NCI-H1048 (cell line): ENCODE measurements at places on chromosomes 12 and 14.

DNA sequence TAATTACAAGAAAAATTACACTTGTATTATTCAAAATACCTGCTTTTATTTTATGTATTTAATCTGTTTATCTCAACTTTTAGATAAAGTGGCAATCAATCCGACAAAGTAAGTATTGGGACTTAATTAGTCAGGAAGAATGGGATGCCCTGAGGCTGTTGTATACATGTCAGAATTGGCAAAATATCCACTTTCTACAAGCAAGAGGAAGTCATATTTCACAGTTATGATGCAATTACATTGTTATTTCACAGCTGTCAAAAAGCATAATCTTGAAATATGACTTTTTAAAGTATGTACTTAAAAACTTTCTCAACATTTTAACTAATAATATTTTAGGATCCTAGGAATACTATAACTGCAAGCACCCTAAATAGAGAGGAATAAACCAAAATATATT lies 357.1 kb upstream of the MGAT4C start:
- no peak for DNase-seq

GRCh38 chr14:60981633-60982455 lies 799 bp downstream of the SLC38A6 start:
- no peak for DNase-seq

- DNase-seq: no peak
Observed at GRCh38 chr12:54251667-54252284, 28.1 kb downstream of the CBX5 start.

- no peak for DNase-seq
Observed at GRCh38 chr12:114508529-114509129, 102.7 kb upstream of the TBX5 start.

- DNase-seq: no peak
Observed at GRCh38 chr14:21924479-21924878, 250.9 kb upstream of the OR4E1 start.

DNA sequence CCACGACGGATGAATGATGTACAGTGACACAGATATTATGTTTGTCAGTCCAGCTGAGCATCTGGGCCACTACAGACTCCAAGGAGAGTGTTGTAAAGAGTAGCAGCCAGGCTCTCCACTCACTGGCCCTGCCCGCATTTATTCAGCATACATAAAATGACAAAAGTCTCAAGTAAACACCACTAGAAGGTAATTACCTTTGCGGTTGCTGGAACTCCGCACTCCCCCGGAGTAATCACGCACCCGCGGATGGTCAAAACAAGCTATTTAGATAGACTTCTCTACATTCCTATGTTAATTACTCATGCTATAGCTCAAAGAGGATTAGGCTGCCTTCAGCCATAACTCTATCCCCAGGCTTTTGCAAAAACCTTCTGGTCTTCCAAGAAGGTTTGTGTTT lies 18.8 kb upstream of the STRAP start:
- no peak for DNase-seq

GRCh38 chr12:59182191-59182590 lies 261.9 kb upstream of the LRIG3 start:
- no peak for DNase-seq

GRCh38 chr12:3090240-3091037 lies 13.3 kb downstream of the TSPAN9 start:
- DNase-seq: no peak

GRCh38 chr12:59194794-59195193 lies 274.5 kb upstream of the LRIG3 start:
- no peak for DNase-seq

DNA sequence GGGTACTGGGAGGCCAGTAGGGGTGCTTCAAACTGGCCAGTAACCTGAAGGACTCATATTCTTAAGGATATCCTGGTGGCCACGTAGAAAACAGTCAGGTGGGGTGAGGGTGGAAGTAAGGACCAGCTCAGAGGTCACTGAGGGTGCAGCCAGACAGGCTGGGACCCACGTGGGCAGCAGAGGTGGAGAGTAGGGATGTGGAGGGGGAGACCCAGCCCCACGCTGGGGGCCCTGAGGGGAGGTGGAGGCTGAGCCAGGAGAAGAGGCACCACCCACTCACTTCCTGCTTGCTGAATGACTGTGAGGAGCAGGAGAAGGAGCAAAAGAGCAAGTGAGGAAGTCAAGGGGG lies 12.6 kb upstream of the SERPINA3 start:
- DNase-seq: no peak

DNA sequence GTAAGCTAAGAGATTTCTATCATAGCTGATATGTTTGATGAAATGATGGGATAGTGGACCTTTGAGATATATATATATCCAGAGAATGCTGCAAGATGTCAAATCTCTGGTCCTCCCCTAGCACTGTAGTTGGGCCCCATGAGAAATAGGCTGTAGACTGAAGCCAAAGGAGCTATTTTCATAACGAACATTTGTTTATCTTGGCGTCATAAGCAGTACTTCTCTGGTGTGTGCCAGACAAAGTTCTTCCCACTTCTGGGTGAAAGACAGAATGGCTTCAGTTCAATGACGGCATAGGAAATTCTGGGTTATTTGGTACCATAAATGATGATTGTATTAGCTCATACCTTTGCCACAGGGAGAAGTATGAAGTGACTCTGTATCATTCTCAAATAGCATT lies 534.3 kb downstream of the SOX5 start:
- DNase-seq: no peak

DNA sequence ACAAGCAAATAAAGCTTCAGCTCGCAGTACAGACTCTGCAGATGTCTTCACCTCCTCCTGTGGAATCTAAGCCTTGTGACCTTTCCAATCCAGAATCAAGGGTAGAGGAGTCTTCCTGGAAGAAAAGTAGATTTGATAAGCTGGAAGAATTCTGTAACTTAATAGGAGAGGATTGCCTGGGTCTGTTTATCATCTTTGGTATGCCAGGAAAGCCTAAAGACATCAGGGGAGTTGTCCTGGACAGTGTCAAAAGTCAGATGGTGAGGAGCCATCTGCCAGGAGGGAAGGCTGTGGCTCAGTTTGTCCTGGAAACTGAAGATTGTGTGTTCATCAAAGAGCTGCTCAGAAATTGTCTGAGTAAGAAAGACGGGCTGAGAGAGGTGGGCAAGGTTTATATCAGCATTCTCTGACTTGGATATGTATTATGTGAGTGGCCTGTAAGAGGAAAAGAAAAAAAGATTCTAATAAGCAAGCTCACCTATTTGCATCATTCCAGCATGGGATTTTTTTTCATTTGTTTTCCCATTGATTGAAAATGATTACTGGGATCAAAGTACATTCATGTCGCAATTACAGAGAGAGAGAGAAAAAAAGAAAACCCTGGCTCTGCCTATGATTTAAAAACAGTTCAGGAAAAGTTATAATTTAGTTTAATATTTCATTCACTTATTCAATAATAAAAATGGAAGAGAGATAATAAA lies 767 bp downstream of the REP15 start:
- no peak for DNase-seq

DNA sequence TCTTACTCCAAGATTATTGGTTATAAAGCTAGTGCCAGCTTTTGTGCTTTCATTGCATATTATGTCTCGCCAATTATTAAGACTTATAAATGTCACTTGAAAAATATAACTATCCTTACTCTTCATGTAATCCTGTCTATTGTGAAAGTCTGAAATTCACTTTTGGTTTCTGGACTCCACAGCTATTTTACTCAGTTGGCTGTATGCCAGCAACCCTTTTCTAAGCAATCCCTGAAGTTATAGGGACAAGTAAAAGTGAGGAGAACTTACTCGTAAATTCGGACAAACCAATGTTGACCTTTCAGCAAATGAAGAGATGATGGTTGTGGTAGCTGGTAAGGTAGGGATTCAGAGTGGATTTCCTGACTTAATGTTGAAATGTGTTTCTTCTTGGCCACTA lies 196.3 kb downstream of the NPAS3 start:
- no peak for DNase-seq

GRCh38 chr12:106541201-106541600 lies 41.6 kb upstream of the RFX4 start:
- no peak for DNase-seq

DNA sequence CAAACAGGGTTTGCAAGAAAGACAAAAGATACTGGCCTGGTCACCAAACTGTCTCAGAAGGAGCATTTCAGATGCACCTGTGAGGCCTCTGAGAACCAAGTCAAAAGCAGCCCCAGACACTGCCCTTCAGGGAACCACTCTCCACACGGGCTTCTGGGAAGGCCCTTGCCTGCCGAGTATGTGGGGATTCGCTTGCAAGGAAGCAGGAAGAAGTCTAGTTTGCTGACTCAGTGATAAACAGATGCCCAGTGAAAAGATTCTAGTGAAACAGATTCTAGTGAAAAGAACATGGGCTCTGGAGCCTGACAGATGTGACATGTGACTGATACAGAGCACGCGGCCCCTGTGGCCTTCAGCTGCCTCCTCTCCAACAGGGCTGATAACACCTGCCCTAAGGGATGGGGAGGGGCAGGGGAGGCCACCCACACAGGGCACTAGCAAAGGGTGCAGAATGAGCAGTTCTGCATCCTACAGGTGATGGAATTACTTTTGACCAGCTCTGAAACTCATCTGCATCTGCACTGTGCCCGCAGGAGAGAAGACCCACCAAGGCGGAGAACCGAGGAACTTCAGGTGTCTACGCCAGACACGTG lies 19.1 kb downstream of the AMN start:
- no peak for DNase-seq

DNA sequence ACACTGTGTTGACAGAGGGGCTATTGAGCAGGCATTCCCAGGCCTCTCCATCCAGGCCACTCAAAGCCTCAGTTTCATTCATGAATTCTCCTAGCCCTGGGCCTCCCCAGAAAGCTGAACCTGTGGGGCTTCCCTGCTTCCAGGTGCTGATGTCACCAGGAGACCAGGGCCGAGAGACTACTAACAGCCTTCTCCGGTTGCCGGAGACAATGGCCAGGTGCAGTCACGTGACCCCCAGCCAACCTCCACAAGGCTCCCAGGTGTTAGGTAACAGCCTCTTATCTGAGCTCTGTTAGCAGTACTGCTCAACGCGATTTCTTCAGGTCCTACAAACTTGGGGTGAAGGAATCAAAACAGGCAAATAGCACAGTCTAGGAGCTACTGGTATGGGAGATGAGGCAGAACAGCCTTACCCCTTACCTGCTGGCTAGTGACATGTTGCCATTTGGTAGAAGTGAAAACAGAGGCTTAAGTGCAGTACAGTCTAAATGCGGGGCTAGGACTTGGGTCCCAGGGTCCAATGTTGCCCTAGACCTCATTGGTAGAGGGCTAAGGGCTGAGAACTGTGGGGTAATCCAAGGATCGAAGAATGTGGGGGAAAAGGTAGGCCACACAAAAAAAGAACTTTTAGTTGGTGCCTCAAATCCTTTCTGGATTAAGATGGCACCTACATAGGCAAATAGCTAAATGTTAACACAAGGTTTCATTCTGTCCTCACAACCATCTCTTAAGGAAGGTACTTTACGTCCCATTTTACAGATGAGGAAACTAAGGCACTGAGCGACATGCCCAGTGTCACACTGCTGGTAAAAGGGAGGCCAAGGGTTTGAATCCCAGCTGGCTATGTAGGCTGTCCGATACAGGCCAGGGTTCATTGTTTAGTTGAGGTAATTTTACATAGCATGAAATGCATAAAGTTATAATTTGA lies 3.8 kb downstream of the CCDC88C start:
- no peak for DNase-seq

GRCh38 chr14:24329736-24330135 lies 5.1 kb downstream of the ADCY4 start:
- DNase-seq: no peak

GRCh38 chr12:3487027-3487426 lies 4.0 kb upstream of the PRMT8 start:
- no peak for DNase-seq

GRCh38 chr14:102606296-102606695 lies 13.8 kb downstream of the RCOR1 start:
- no peak for DNase-seq

DNA sequence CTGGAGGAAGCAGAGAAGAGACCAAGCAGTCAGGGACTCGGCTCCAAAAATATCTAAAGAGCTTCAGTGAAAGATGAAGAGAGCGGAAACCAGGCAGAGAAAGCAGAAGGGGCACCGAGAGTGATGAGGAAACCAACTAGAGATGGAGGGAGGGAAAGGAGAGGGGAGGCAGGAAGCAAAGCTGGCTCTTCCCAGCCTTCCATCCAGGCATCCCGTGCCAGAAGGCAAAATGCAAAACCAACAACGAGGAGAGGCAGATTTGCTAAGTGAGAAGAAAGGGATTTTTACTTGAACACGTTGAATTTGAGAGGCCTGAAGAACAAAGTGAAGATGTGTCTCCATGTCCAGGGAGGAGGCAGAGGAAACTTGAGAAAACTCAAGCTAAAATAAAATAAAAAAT lies 90.1 kb downstream of the NUAK1 start:
- DNase-seq: no peak

DNA sequence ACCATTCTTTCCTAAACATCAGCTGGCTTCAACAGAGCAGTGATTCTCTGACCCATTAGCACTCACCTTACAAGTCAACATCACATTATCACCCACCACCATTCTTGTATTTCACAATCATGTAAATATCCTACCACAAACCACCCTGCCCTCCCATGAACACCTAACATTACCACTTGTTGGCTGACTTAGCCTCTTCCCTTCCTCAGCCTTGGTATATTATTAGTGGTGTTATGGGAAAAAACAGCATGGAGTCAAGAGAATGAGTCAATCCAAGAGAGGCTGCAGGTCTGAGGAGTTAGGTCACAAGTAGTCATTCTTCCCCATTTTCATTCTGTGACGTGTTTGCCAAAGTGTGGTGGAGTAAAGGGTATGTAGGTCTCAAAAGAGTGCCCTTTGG lies 22.3 kb upstream of the MGP start:
- no peak for DNase-seq

DNA sequence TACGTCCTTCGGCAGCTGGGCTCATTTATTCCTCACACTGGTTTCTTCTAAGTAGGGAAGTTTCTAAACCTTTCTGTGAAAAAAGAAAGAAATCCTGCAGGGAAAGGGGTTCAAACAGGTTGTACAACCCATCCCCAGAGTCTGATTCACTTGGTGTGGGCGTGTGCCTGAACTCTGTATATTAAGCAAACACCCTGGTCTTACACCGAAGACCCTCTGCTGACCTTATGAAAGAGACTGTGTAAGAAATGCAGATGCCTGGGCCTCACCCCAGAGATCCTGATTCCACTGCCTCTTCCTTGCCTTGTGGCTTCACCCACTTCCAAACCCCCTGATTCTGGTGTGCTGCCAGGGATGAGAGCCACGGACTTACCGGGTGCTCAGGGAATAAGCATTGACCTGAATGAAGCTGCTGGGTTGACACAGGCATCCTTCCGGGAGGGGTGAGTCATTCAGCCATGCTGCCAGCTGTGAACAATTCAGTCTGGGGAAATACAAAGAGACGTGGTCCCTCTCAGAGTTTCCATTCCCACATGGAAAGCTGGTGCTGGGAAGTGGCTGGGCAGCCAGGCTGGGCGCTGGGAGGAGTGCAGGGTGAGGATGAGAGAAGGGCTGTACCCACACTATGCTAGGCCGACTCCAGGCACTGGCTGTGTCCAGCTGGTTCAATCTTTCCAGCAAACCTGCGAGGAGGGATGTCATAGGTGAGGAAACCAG lies 26.5 kb upstream of the ACTN1 start:
- DNase-seq: no peak

GRCh38 chr14:73492670-73493069 lies 1.9 kb downstream of the RIOX1 start:
- no peak for DNase-seq

- no peak for DNase-seq
Observed at GRCh38 chr12:120369603-120370342, 809 bp upstream of the MSI1 start.
